ENCODE measurements at places on chromosomes 4 and X. TPM values are rescaled to one million over a fixed set of nuclear protein-coding genes. Genes with fewer than 3 reads are reported as not detected.

PCDH11X gene
- total RNA-seq = not detected

DMRTC1 gene
- not detected for total RNA-seq

MYOZ2 gene
- not detected for total RNA-seq

CXCL8 gene
- total RNA-seq = 0.51 TPM

PDCL2 gene
- total RNA-seq = not detected

GRCh38 chr4:174559894-174560293 is 37.6 kb upstream of the HPGD start:
- no peak overlapping the region for H3K27ac ChIP-seq
- H3K4me1 ChIP-seq = no peaks in the 10 kb centered on the region
- no peak for DNase-seq
- no peaks in the 10 kb centered on the region for H3K27me3 ChIP-seq
- H3K4me3 ChIP-seq = no peak overlapping the region

DNA sequence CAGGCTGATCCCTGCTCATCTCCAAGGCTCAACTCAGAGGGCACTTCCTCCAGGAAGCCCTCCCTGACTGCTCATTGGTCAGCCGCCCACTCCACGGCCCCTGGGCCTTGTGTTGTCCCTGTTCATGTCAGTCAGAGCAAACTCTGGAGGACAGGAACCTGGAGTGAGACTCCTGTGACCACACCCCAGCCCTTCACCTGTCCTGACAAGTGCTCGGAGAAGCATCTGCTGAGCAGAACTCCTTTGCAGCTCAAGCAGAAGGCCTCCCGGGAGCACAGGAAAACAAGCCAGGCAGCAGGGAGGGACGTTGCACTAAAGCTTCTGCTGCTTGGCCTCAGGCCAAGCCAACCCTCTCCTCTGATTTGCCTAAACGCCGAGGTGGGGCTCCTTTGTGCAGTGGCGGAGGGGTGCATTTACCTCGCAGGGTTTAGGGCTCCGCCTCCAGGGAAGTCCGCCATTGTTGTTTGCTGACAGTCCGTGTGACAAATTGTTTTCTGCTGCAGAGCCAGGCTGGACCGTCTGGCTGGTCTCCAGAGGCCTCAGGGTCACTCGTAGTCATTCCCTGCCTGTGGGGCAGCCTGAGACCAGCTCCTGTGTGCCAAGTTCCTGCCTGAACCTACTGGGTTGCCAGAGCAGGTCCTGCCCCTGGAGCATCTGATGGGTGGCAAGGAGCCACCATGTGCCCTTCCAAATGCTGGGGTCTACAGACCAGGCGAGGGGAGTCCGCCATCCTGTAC is 61.8 kb downstream of the C4orf50 start:
- DNase-seq = no peak
- no peak overlapping the region for H3K4me3 ChIP-seq
- H3K27ac ChIP-seq = no peak overlapping the region
- no peaks in the 10 kb centered on the region for H3K4me1 ChIP-seq
- H3K27me3 ChIP-seq = no peaks in the 10 kb centered on the region

DNA sequence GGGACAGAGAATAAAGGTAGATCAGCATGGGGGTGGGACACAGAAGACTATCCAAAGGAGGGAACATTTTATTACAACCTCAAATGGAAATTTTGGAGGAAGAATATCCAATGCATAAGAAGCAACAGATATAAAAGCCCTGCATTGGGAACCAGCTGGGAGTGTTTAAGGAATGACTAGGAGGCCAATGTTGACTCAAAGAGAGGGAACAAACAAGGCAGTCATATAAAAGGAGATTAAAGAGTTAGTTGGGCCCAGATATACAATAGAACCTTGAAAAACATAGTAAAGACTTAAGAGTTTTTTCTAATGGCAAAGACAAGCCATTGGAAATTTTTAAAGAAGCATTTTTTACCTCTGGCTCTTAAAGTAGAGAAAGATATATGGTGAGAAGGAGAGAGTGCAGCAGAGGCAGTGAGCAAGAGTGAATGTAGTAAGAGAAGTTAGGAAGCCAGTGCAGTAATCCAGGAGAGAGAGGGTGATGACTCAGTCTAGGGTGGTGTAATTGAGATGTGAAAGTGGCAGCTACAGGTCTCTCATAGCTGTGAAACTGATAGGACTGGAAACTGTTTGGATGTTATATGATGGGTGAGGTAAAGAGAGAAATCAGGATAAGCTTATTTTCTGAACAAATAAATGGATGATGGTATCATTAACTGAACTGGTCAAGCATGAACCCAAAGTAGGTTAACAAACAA is 182.2 kb upstream of the ATOH1 start:
- DNase-seq = no peak
- no peak overlapping the region for H3K27ac ChIP-seq

DNA sequence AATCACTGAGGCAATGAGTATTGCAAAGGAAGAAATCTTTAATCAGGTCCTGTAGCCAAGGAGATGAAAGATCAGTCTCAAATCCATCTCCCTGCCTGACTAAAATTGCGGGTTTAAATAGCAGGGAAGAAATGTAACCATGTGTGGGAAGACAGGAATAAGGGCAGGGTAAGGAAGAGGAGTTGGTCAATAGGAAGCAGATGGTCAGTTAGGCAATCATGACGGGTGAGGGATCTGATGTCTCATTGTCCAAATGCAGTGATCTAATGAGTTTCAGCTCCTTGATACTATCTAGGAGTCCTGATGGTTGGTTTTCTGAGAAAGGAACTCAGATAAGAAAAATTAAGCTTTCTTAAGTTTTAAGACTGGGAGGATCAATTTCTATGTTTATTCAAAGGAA is 200.8 kb downstream of the SPATA18 start:
- no peaks in the 10 kb centered on the region for H3K4me1 ChIP-seq
- H3K36me3 ChIP-seq = no peaks in the 10 kb centered on the region
- H3K27me3 ChIP-seq = no peaks in the 10 kb centered on the region
- no peak for DNase-seq
- no peak overlapping the region for H3K4me3 ChIP-seq

DNA sequence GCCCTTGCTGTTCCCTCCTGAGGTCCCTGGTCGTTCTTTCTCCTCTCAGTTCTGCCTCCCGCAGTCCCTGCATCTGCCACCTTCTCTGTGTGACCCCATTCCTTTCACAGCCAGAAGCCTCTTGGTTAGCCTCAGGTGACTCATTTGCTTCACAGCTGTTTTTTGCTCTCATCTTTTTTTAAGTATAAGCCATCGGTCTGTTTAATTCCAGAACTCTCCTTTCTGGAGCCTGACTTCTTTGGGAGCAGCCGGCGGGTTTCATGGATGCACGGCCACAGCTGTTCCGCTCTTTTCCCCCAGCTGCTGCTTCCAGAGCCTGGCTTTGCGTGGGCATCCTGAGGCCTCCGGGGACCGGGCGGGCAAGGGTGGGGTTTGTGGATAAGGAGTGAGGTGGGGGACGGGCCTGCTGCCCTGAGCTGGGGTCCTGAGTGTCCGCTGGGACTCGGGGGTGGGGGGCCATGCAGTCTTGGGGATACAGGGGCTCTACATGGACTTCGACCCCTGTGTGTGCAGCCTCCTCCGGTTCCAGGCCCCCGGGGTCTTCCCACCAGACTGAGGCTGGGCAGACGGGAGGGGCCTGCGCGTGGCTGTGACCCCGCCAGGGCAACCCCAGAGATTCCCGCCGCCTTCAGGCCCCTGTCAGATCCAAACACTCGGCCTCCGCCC is 46.7 kb downstream of the PCGF3 start:
- no peaks in the 10 kb centered on the region for H3K27me3 ChIP-seq
- no peak for DNase-seq
- H3K4me3 ChIP-seq = no peak overlapping the region
- H3K27ac ChIP-seq = no peak overlapping the region
- H3K36me3 ChIP-seq = peaks cover 11% of the 10 kb centered on the region

DNA sequence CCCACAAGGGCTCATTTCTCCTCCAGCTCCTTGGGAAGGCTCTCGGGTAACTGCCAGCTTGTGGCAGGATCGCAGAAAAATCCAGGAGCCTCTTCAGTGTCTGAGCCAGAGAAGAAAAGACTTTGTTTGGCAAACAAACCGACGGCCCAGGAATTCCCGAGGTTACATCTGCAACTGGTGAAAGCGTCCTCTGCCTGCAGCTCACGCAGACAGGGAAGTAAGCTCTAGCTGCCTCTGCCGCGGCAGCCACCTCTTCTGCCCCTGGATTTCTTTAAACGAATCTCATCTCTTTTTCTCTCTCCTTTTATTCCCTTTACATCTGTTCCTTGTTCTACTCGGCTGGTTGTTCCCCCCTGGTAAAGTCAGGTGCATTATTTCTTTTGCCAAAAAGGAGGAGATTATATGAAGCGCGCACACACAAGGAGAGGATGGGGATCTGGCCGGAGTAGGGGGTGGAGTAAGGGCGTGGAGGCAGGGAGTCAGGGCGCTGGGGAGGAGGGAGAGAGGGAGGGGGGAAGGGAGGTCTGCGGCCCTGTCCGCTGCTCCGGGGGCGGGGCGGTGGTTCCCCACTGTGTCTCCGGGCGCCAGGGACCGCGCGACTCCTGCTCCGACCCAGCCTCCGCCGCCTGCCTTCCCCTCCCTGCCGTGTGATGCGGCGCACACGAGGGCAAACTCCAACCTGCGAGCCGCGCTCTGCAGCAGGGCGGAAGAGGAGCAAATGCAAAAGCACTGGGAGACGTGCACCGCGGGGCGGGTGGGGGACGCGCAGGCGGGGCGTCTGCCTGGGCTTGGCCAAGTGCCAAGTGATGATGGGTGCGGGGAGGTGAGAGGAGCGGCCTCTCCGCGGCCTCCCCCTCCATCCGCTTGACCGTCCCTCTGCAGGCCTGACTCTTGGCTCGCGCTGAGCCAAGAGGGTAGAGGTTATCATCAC is at the start of gene DCHS2:
DCHS2 (minus strand) TSS at position 459 of the 931 bp plus-strand sequence; CDS start at position 15, 444 bp downstream.
- H3K27me3 ChIP-seq = peaks cover 13% of the 10 kb centered on the region
- no peak within 1 kb of the TSS for H3K27ac ChIP-seq
- no peaks in the 10 kb centered on the region for H3K36me3 ChIP-seq

- H3K4me1 ChIP-seq = no peaks in the 10 kb centered on the region
- no peak for DNase-seq
- H3K4me3 ChIP-seq = no peak overlapping the region
- H3K27ac ChIP-seq = no peak overlapping the region
- no peaks in the 10 kb centered on the region for H3K27me3 ChIP-seq
Observed at GRCh38 chr4:11568511-11568910, 139.8 kb upstream of the HS3ST1 start.

GRCh38 chr4:99855678-99856077 is 38.5 kb downstream of the LAMTOR3 start:
- H3K36me3 ChIP-seq = no peaks in the 10 kb centered on the region
- H3K27me3 ChIP-seq = no peaks in the 10 kb centered on the region
- H3K4me1 ChIP-seq = peaks cover 8% of the 10 kb centered on the region
- no peak for DNase-seq

DNA sequence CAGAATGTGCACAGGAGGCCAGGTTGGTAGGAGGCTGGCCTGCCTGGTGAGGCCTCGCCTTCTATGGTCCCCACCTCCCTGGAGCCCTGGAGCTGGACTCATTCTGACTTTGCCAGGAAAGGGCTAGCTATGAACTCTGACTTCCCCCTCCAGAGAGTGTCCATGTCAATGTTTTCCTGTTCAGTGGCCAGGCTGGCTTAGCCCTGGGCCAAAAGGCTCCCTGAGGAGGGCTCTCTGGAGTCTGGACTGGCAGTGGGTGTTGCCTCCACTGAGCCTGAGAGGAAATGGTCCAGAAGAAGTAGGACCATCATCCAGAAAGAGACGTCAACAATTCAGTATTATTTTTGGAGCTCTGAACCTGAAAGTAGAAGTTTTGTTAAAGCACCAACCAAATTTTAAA is 178.7 kb downstream of the CHIC2 start:
- no peaks in the 10 kb centered on the region for H3K36me3 ChIP-seq
- H3K4me3 ChIP-seq = no peak overlapping the region

DNA sequence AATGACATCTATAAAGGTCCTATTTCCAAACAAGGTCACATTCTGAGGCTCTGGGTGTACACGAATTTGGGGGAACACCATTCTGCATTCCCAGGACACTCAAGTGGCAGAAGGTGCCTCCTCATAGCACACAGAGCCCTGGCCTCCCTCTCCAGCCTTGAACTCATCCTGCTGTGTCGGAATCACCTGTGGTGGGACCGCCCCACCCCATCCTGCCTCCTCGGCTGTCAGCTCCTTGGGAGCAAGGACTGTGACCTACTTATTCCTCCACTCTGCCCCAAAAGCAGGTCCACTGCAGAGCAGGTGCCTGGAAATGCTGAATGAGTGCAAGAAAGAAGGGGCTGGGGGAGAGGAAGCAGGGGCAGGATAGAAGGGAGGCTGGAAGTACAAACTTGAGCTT is 33.5 kb downstream of the HTRA3 start:
- H3K4me3 ChIP-seq = no peak overlapping the region
- no peak for DNase-seq
- H3K4me1 ChIP-seq = no peaks in the 10 kb centered on the region
- H3K27me3 ChIP-seq = no peaks in the 10 kb centered on the region
- no peaks in the 10 kb centered on the region for H3K36me3 ChIP-seq

DNA sequence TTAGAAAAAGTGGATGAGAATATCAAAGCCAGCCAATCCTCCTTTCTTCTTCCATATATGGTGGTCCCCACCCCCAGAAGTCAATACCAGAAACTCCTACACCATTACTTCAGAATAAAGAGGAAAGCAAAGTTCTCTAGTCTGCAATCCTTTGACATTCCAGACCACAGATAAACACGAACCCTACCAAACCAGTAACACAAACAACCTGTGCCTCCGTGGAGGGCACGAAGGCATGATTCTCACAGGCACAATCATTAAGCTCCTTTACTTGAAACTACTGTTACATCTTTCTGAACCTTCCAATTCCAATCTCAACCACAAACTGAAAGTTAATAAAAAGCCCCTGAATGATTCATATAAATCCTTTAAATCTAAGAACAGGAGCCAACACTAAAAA is 16.3 kb downstream of the MAML3 start:
- H3K4me3 ChIP-seq = no peak overlapping the region
- H3K4me1 ChIP-seq = peaks cover 2% of the 10 kb centered on the region
- H3K27me3 ChIP-seq = no peaks in the 10 kb centered on the region
- no peak overlapping the region for H3K27ac ChIP-seq
- H3K36me3 ChIP-seq = no peaks in the 10 kb centered on the region

- no peaks in the 10 kb centered on the region for H3K4me1 ChIP-seq
- H3K27ac ChIP-seq = no peak overlapping the region
- no peaks in the 10 kb centered on the region for H3K27me3 ChIP-seq
- no peaks in the 10 kb centered on the region for H3K36me3 ChIP-seq
- DNase-seq = no peak
Observed at GRCh38 chr4:180057891-180058671, 2185.1 kb upstream of the TENM3 start.

- H3K27me3 ChIP-seq = no peaks in the 10 kb centered on the region
- H3K36me3 ChIP-seq = no peaks in the 10 kb centered on the region
- H3K4me1 ChIP-seq = peaks cover 4% of the 10 kb centered on the region
Observed at GRCh38 chr4:186058253-186058979, 10.5 kb upstream of the TLR3 start.

Data from CD8-positive, alpha-beta memory T cell (primary cell).